ENCODE measurements at places on chromosomes 6 and 20. TPM values are rescaled to one million over a fixed set of nuclear protein-coding genes. Genes with fewer than 3 reads are reported as not detected.
A peak's percentile ranks its signal among the peaks of the same experiment; 100 is the strongest.

GRCh38 chr6:47242483-47243386 lies 67.0 kb downstream of the TNFRSF21 start:
- no peak for DNase-seq

DNA sequence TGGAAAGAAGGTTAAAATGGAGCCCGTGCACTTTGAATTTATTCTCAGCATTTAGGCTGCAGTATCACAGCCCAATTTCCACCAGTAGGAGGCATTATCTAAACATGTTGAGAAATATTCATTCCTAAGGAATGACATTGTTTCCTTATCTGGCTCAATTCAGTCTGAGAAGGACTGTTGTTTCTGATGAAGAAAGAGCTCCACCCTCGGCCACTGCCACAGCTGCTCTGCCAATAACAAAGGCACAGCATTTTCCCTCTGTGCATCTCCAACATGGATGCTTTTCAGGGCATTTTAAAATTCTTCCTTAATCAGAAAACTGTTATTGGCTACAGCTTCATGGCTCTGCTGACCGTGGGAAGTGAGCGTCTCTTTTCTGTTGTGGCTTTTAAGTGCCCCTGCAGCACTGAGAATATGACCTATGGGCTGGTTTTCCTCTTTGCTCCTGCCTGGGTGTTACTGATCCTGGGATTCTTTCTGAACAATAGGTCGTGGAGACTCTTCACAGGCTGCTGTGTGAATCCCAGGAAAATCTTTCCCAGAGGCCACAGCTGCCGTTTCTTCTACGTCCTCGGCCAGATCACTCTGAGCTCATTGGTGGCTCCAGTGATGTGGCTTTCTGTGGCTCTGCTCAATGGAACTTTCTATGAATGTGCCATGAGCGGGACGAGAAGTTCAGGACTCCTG lies at the start of gene CALHM5:
Gene CALHM5 (plus strand): TSS at position 216 of the 687 bp plus-strand sequence. CDS start 58 bp downstream, at position 274.
- DNase-seq = no peak

- DNase-seq = no peak
Observed at GRCh38 chr20:63977739-63978276, 1.6 kb downstream of the SAMD10 start.

DNA sequence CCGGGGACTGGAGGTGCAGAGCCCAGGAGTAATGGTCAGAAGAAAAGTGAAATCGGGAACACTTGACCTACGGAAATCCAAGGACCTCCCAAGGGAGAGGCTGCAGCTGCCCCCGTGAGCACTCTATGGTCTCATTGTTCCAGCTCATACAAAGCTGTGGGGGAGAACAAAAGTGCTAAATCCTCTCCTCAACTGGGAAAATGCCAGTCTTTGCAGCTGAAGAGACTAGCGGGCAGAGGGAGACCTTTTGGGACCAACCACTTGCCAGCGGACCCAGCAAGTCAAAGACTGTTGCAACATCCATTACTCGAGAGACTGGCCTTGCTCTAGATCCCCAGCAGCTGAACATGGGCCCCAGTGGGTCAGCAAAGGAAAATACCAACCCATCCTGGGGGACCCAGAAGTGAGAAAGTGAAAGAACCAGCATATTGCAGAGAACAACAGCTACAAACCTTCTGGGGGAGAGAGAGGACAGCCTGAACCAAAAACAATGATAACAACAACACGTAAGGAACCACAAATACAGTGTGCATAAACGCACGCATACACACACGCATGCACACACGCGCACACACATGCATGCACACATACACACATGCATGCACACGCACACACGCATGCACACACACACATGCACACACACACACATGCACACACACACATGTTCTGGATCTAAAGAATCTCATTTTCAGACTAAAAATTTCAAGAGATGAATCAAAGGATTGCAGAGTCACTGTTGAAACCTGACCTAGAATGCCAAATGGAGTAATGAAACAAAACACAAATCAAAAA lies 24.7 kb upstream of the ELMO2 start:
- no peak for DNase-seq

DNA sequence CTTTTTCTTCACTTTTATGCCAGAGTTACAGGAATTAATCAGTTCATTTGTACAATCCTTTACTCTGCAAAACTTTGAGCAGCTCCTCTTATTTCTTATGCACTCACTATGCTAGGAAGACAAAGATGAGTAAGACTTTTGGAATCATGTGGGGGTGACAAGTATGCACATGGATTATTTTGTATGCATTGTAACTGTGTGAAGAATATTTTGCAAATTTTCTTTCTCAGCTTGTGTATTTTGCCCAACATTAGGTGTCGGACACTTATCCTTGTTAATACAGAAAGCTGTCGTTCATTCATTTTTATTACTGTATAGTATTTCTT lies 88.6 kb downstream of the PPP1R14C start:
- no peak for DNase-seq

GRCh38 chr20:45963059-45964005 lies 8.7 kb downstream of the ZNF335 start:
- DNase-seq = peak; percentile 76

- DNase-seq = peak; percentile 65
Observed at GRCh38 chr6:107080036-107080435, 35.3 kb downstream of the BEND3 start.

GRCh38 chr20:13029687-13030375 lies 21.1 kb downstream of the SPTLC3 start:
- DNase-seq = no peak

OR2H2 gene
- not detected for total RNA-seq

ADGRF5 gene
- total RNA-seq = 71.1 TPM

PPP1R3G gene
- 1.3 TPM for total RNA-seq

SLC22A3 gene
- total RNA-seq = 8.6 TPM
